ENCODE measurements at places on chromosomes 4 and X. TPM values are rescaled to one million over a fixed set of nuclear protein-coding genes. Genes with fewer than 3 reads are reported as not detected.
A peak's percentile ranks its signal among the peaks of the same experiment; 100 is the strongest.

DNA sequence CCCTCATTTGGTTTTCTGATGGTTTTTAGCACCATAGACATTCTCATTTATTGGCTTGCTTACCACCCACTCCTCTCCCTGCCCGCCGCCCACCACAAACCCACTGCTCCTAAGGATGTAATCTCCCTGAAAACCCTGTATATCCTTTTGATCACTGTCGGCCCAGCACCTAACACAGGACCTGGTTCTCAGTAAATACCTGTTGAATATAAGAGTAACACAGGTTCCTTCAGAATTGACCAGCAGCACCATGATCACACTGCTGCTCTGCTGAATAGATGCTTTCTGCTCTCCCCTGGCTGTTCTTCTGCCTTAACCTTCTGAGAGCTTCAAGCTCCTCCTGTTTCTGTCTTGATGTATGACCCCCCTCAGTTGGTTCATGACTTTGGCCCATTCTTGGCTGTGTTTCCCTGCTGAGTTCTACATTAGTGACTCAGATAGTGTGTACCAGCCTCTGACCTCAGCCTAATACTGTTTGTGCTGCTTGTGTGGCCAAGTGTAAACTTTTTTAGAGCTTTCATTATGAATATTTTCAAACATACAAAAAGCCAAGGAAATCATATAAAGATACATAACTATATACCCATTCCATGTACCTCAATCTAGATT lies 265.3 kb downstream of the FRMPD4 start:
- DNase-seq, result no peak
- no peaks in the 10 kb centered on the region for H3K27me3 ChIP-seq
- no peak overlapping the region for H3K4me3 ChIP-seq
- no peaks in the 10 kb centered on the region for H3K36me3 ChIP-seq

The L1CAM gene
- total RNA-seq, result 4.8 TPM

The OTUD6A gene
- total RNA-seq, result not detected

- H3K4me3 ChIP-seq, result no peak overlapping the region
- no peaks in the 10 kb centered on the region for H3K27me3 ChIP-seq
- no peak overlapping the region for H3K27ac ChIP-seq
- no peak for DNase-seq
- no peaks in the 10 kb centered on the region for H3K36me3 ChIP-seq
These were observed 84.8 kb downstream of the ANOS1 start for GRCh38 chrX:8647176-8647575.

The NIPAL1 gene
- 0.77 TPM for total RNA-seq

The PHEX gene
- 0.07 TPM for total RNA-seq

The GAGE1 gene
- total RNA-seq, result not detected

DNA sequence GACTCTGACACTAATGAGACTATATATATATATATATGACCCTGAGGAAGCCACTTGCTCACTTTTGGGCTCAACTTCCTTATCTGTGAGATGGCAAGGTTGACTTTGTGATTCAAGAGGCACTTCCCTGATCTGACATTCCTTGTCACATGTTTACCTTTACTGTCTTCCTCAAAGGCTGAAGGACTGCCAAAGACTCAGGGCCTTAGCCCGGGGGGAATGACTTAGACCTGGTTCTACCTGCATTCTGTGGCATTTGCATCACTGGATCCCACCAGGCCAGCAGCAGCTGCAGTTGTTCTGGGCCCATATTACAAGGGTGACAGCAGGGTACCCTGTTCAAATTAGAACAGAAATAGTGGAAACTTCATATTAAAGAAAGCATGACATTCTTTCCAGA lies 3.1 kb upstream of the HS6ST2 start:
- DNase-seq, result no peak
- H3K4me1 ChIP-seq, result peaks cover 13% of the 10 kb centered on the region
- no peak overlapping the region for H3K27ac ChIP-seq
- no peaks in the 10 kb centered on the region for H3K36me3 ChIP-seq
- no peak overlapping the region for H3K4me3 ChIP-seq
- H3K27me3 ChIP-seq, result peaks cover 32% of the 10 kb centered on the region

- H3K27me3 ChIP-seq, result no peaks in the 10 kb centered on the region
- H3K4me1 ChIP-seq, result no peaks in the 10 kb centered on the region
- no peak overlapping the region for H3K27ac ChIP-seq
- no peaks in the 10 kb centered on the region for H3K36me3 ChIP-seq
- DNase-seq, result no peak
These were observed 174.6 kb upstream of the NRK start for GRCh38 chrX:105647749-105648148.

The DRD5 gene
- total RNA-seq, result not detected

DNA sequence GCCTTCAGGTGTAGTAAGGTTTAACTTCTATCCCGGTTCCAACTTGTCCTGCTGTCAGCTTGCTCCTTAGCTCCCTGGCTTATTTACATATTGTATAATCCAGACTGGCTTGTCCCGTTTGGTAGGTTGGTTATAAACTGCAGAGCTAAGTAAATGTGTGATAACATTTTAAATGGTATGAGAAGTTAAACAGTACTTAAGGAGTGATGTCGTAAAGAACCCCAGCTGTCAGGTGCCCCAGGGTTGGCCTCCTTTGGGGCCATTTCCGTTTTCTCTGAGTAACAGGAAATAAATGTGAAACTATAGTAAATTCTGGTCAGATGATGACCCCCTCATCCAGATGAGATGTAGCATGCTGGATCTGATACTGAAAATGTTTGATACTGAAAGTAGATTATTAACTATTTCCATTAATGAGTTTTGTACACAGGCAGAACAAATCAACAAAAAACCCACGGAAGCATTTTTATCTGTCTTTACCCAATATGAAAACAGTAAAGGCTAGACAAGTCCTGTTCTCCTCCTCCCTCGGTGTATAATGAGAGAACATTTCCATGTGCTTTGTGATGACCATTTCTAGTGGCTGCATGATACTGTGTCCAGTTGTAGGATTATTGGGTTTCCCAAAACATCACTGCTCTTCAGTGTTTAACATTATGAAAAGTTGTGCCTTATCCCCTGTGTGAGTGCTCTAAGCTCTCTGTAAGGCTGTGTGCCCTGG lies 22.4 kb downstream of the GAB1 start:
- no peaks in the 10 kb centered on the region for H3K27me3 ChIP-seq
- H3K4me3 ChIP-seq, result no peak overlapping the region
- H3K27ac ChIP-seq, result peak overlapping the region; percentile 26
- H3K36me3 ChIP-seq, result no peaks in the 10 kb centered on the region
- peaks cover 10% of the 10 kb centered on the region for H3K4me1 ChIP-seq
- peak; percentile 18 for DNase-seq

DNA sequence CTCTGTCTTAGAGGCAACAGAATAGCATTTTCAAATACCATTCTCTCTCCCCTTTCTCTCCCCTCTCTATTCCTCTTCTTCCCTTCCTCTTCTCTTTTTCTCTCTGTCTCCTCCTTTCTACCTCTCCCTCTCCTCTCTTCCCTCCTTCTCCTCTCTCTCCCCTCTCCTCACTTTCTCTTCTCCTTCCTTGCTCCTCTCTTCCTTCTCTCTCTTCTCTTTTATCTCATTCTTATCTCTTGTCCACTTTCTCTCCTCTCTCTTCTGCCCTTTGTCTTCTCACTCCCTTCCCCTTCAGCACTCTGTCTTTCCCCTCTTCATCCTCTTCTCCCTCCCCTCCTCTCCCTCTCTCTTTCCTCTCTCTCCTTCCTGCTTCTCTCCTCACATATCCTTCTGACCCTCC lies 2265.8 kb upstream of the TENM3 start:
- no peak overlapping the region for H3K4me3 ChIP-seq
- H3K27ac ChIP-seq, result no peak overlapping the region
- no peak for DNase-seq
- H3K36me3 ChIP-seq, result no peaks in the 10 kb centered on the region

GRCh38 chr4:164997941-164998340 lies 20.5 kb upstream of the TRIM61 start:
- H3K4me3 ChIP-seq, result no peak overlapping the region
- no peaks in the 10 kb centered on the region for H3K36me3 ChIP-seq
- no peaks in the 10 kb centered on the region for H3K27me3 ChIP-seq
- DNase-seq, result no peak
- H3K4me1 ChIP-seq, result no peaks in the 10 kb centered on the region
- H3K27ac ChIP-seq, result no peak overlapping the region

DNA sequence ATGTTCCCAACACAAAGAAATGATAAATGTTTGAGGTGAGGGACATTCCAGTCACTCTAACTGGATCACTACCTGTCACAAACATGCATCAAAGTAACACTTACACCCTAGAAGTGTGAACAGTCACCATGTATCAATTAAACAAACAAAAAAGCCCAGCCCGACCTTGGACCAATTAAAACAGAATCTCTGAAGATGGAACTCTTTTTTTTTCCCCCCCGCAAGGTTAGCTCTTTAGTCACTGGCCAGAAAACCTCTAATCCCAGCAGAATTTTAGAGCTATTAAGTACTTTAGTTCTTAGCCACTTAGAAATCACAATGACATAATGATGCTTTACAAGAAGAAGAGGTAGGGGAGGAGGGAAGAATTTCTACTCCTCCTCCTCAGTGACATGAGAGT lies 154.5 kb downstream of the PALLD start:
- no peaks in the 10 kb centered on the region for H3K36me3 ChIP-seq
- no peaks in the 10 kb centered on the region for H3K4me1 ChIP-seq
- H3K4me3 ChIP-seq, result no peak overlapping the region
- H3K27ac ChIP-seq, result no peak overlapping the region

DNA sequence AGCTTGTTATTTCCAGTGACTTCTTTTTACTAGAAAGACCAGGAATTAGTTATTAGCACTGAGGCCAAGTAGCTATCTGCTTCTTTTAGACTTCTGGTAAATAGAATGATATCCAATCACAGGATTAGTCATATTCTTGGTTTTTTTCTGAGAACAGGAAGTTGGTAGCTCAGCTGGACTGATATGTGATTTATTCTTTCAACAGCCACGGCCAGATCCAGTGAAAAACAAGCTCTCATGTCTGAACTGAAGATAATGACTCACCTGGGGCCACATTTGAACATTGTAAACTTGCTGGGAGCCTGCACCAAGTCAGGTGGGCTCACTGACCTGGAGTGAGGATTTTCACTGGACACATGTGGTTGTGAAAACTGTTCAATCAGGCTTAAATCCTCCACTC lies 48.6 kb downstream of the PDGFRA start:
- H3K4me3 ChIP-seq, result no peak overlapping the region
- DNase-seq, result no peak
- H3K36me3 ChIP-seq, result no peaks in the 10 kb centered on the region
- peaks cover 11% of the 10 kb centered on the region for H3K27me3 ChIP-seq
- no peak overlapping the region for H3K27ac ChIP-seq
- no peaks in the 10 kb centered on the region for H3K4me1 ChIP-seq

- no peaks in the 10 kb centered on the region for H3K4me1 ChIP-seq
- DNase-seq, result no peak
- H3K4me3 ChIP-seq, result no peak overlapping the region
- peaks cover 11% of the 10 kb centered on the region for H3K36me3 ChIP-seq
These were observed 123.9 kb downstream of the PDLIM5 start for GRCh38 chr4:94575652-94576051.

The TBC1D9 gene
- total RNA-seq, result 0.90 TPM

DNA sequence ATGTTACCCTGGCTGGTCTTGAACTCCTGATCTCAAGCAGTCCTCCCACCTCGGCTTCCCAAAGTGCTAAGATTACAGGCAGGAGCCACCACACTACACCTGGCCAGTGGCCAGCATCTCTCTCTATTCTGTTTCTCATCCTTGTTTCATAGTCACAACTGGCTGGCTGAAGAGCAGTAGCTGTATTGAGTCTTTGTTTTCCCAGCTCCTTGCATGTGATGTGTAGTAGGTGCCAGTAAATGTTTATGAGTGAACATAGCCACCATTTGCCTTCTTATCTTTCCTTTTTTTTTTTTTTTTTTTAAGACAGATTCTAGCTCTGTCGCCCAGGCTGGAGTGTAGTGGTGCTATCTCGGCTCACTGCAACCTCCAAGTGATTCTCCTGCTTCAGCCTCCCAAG lies 23.6 kb downstream of the NUDT9 start:
- H3K27ac ChIP-seq, result no peak overlapping the region
- H3K36me3 ChIP-seq, result peaks cover 17% of the 10 kb centered on the region
- DNase-seq, result no peak
- no peak overlapping the region for H3K4me3 ChIP-seq
- no peaks in the 10 kb centered on the region for H3K27me3 ChIP-seq

DNA sequence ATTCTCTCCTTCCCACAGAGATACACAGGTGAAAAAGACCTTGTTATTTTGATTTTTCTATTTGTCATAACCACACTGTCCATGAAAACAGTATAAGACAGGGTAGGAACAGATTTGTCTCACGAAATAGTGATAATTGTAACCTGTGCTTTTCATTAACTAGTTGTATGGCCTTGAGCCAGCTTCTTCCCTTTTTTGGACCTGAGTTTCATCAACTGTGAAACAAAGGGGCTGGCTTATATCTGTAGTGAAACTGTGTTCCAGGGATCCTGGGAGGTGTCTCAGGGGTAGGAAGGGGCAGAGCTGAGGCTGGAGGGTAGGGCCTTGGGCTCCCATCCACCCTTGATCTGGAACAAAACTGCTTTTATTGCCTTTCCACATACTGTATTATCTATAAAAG lies 50.9 kb downstream of the MED28 start:
- DNase-seq, result no peak
- no peaks in the 10 kb centered on the region for H3K36me3 ChIP-seq
- H3K4me1 ChIP-seq, result no peaks in the 10 kb centered on the region
- no peak overlapping the region for H3K27ac ChIP-seq
- no peak overlapping the region for H3K4me3 ChIP-seq

- no peak for DNase-seq
- H3K36me3 ChIP-seq, result no peaks in the 10 kb centered on the region
- no peaks in the 10 kb centered on the region for H3K4me1 ChIP-seq
- H3K27ac ChIP-seq, result no peak overlapping the region
- H3K27me3 ChIP-seq, result no peaks in the 10 kb centered on the region
These were observed 115.1 kb upstream of the STX18 start for GRCh38 chr4:4656977-4657376.

The GALNTL6 gene
- total RNA-seq, result not detected

- H3K27me3 ChIP-seq, result no peaks in the 10 kb centered on the region
- H3K4me1 ChIP-seq, result no peaks in the 10 kb centered on the region
- DNase-seq, result no peak
- H3K4me3 ChIP-seq, result no peak overlapping the region
- H3K36me3 ChIP-seq, result no peaks in the 10 kb centered on the region
These were observed 1793.7 kb upstream of the TENM3 start for GRCh38 chr4:180449395-180449956.

- no peak overlapping the region for H3K4me3 ChIP-seq
- no peaks in the 10 kb centered on the region for H3K4me1 ChIP-seq
- no peaks in the 10 kb centered on the region for H3K36me3 ChIP-seq
- H3K27ac ChIP-seq, result no peak overlapping the region
- H3K27me3 ChIP-seq, result peaks cover 3% of the 10 kb centered on the region
These were observed 122.4 kb upstream of the NPY2R start for GRCh38 chr4:155085843-155086530.

DNA sequence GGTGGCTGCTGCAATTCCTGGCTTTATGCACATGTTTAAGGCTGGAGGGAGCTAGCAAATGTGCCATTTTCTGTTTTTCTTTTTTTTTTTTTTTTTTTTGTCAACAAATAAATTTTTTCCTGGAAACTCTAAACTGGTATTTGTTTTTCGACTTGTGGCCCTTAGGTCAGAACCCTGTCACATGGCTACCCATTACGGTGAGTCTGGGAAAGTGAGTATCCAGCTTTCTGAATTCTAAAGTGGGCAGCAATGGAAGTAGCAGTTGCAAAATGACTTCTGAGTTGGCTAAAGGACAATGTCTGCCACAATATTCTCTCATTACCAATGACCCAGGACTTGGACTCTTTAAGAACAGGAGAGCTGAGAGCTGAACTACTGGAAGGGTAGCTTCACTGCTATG lies 225.1 kb upstream of the CENPE start:
- H3K27ac ChIP-seq, result no peak overlapping the region
- no peak for DNase-seq
- no peaks in the 10 kb centered on the region for H3K4me1 ChIP-seq
- no peak overlapping the region for H3K4me3 ChIP-seq
- H3K27me3 ChIP-seq, result no peaks in the 10 kb centered on the region

- no peak overlapping the region for H3K27ac ChIP-seq
- no peaks in the 10 kb centered on the region for H3K36me3 ChIP-seq
- no peaks in the 10 kb centered on the region for H3K27me3 ChIP-seq
- H3K4me1 ChIP-seq, result no peaks in the 10 kb centered on the region
- H3K4me3 ChIP-seq, result no peak overlapping the region
These were observed 27.2 kb upstream of the C4orf17 start for GRCh38 chr4:99483636-99484035.

All from T-cell (primary cell).